Neural progenitor cell (in vitro differentiated cells): ENCODE measurements at places on chromosomes 1 and 21.
A peak's percentile ranks its signal among the peaks of the same experiment; 100 is the strongest.

DNA sequence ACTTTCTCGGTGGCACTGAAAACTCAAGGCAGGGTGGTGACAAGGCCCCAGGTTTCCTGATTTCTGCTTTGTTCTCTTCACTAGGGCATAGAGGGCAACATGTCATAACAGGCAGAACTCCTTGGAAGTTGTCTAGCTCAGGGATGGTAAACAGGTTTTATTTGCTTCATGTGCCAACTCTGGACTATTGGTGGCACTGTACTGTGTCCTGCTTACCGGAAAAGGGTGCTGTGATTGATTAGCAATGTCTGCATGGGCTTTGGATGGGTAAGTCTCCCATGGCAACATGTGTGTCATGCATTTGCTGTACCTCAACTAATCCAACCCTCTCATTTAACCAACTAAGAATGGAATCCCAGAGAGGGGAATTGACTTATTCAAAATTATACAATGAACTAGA lies 70.7 kb upstream of the USP24 start:
- DNase-seq = no peak

- no peak for DNase-seq
Measured at GRCh38 chr21:26144031-26144430, 26.5 kb downstream of the APP start.

DNA sequence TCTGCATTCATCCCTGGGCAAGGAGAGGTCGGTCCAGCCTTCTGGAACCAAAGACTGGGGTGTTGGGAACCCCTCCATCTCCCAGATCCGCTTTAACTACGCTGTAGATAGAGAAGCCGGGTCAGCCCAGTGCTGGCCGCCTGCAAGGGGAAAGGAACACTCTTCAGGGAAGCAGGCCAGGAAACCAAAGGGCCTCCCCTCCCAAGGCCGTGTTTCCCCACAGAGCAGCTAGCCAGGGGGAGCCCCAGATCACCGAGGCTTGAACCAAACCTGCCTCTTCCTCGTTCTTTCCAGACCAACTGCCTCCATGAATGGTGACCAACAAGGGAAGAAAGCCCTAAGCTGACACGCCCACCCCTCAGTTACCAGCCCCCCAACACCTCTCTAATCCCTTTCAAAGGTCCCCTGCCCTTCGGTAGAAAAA lies 1.2 kb upstream of the CHD5 start:
- DNase-seq = peak; percentile 41

DNA sequence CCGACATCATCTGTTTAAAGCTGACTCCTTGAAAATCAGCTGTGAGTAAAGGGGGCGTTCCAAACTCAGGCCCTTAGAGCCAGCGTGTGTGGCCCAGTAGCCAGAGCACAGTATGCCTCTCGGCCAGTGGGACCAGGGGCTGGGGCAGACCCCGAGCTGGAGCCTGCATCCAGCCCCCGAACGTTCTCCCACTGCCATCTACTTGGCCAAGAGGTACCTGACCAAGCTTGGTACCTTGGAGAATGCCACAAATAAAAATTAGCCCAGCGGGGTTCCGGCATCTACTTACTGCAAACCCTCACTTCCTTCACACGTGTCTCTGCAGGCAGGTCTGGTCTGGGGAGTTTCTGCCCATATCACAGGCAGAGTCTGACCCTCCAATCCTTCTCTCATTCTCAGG lies 56.7 kb upstream of the COL6A2 start:
- no peak for DNase-seq

DNA sequence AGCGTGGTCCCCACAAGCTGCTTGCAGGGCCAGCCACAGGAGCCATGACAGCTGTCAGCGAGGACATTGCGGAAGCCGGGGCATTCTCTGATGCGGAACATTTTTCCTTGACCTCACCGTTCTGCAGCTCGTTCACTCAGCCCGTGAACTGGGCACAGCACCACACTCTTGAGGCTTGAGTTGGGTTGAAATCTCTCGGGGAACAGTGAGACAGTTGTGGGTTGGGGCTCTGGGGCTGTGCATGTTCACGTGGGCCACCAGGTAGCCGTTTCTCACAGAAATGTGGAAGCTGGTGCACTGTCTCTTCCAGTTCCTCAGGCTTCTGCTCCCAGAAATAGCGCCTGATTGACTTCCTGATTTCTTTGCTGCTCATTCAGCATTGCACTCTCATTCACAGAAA lies 69.8 kb downstream of the SPSB1 start:
- DNase-seq = no peak

GRCh38 chr21:38702196-38702595 lies 103.5 kb upstream of the ETS2 start:
- DNase-seq = no peak

DNA sequence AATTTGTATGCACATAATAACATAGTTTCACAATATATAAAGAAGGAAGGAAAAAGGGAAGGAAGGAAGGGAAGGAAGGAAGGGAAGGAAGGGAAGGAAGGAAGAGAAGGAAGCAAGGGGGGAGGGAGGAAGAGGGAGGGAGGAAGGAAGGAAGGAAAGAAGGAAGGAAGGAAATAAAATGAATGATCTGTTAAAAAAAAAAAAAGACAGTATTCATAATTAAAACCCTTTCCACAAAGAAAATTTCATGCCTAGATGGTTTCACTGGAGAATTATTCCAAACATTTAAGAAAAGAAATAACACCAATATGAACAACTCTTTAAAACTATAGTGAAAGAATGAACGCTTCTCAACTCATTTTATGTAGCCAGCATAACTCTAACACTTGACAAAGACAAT lies 44.8 kb downstream of the CDKN2C start:
- DNase-seq = no peak

DNA sequence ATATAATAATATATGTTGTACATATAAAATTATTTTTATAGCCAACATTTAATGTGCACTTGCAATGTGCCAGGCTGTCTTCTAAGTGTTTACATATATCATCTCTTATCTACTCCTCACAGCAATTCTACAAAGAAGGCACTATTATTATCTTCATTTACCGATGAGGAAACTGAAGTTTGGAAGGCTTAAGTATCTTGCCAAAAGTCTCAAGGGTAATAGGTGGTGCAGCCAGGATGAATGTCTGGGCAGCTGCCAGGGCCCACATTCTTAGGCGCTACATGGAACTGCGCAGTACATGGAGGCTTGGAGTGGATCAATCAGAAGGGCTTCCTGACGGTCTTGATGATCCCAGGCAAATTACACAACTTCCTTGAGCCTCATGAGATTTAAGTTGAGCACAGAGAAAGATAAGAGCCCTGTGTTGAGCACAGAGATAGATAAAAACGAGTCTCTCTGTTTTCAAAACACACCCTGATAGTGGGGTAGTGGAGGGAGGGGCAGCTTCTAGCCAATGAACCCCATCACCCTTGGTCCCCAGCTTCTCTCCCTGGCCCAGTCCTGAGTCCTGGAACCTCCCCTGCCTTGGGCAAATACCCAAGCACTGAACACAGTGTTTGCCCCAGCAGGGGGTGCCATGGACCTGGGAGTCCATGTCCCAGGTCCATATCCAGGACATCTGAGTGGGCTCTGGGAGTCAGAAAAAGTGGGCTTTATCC lies 9.2 kb downstream of the POU3F1 start:
- DNase-seq = no peak

GRCh38 chr1:44424747-44425146 lies 19.7 kb downstream of the RNF220 start:
- no peak for DNase-seq

GRCh38 chr21:32364796-32365195 lies 28.0 kb downstream of the URB1 start:
- peak; percentile 48 for DNase-seq

- DNase-seq = no peak
Measured at GRCh38 chr1:226764533-226764932, 25.5 kb upstream of the ITPKB start.

GRCh38 chr1:46489638-46490405 lies at the start of gene DMBX1:
TSS of gene DMBX1 (plus strand) at chr1:46489836. CDS start at chr1:46507011, 17,175 bp downstream.
- peak; percentile 91 for DNase-seq

DNA sequence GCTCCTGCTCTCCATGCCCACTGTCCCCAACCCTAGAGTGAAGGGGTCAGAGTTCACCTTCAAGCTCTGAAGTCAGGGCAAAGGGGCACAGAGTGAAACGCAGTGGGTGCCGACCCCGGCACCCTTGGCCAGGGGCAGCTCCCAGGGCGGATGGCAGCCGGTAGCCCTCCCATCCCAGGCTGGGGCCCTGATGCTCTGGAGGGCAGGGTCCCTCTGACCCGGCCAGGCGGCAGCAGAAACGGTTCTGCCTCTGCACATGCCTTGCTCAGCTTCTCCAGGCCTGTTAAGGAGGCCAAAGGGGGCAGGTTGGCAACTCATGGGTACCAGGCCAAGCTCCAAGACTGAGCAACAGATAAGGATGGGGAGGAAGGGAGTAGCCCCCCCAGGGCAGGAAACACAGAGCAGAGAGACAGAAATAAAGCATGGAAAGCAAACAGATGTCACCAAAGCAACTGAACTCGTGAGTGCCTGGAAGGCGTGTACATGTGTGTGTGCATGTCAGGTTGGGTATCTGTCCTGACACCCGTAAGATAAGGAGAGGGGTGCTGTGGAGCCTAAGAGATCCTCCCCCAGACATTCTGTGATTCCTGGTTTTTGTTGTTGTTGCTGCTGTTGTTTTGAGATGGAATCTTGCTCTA lies 112.3 kb upstream of the IFFO2 start:
- DNase-seq = no peak

DNA sequence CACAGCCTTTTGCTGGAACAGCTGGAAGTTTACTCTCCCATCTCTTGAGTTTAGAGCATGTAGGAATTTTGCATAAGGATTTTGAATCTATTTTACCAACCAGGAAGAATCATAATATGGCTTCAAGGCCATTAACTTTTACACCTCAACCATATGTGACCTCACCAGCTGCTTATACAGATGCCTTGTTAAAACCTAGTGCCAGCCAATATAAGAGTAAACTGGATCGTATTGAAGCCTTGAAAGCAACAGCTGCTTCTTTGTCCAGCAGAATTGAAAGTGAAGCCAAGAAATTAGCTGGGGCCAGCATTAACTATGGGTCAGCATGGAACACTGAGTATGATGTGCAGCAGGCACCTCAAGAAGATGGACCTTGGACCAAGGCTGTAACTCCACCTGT lies 65.4 kb downstream of the CEP350 start:
- DNase-seq = no peak

- DNase-seq = no peak
Measured at GRCh38 chr21:17819877-17820229, 697 bp upstream of the C21orf91 start.

- DNase-seq = no peak
Measured at GRCh38 chr1:183896466-183897048, 91.6 kb downstream of the RGL1 start.

GRCh38 chr1:8204826-8205225 lies 113.1 kb upstream of the SLC45A1 start:
- no peak for DNase-seq

- DNase-seq = no peak
Measured at GRCh38 chr1:224696891-224697765, 81.0 kb downstream of the CNIH3 start.

DNA sequence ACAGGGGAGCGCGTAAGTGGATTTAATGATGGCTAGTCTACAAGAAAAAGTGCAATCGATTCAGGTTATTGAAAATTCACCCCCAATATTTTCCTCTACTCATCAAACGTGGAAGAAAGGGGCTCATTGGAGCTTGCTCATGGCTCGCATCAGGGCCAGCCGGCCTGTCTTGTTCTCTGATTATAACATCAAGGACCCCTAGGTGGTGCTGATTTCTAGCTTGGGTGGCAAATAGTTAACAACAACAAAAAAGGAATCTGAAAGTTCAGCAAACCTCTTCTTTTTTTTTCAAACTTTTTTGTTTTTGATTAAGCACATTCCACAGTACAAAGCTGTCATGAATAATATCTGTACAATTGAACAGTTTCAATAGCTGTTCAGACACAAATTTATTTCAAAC lies 35.8 kb upstream of the SOD1 start:
- DNase-seq = peak; percentile 50

GRCh38 chr21:45737485-45738166 lies 94.1 kb downstream of the PCBP3 start:
- DNase-seq = no peak

DNA sequence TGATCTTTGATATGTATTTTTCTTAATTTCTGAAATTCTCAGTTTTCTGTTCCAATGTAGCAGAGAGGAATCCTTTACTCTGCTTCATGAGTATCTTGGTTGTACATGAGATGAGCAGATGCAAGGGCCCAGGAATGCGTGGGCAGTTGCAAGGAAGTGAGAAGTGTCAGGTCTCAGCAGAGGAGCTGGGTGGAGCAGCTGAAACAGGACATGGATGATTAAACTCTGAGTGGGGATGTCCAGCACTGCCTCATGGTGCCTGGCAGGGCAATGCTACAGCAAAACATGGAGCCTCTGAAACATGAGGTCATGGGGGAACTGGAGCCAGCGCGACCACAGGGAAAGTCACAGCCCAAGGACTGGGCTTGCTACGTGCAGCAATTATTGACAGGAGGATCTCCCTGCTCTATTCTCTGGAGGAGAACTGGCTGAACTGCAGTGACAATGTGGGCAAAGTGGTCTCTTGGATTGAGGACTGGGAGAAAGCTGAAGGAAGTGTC lies 48.4 kb downstream of the COLGALT2 start:
- DNase-seq = no peak

- no peak for DNase-seq
Measured at GRCh38 chr1:84855168-84855567, 37.8 kb downstream of the LPAR3 start.

DNA sequence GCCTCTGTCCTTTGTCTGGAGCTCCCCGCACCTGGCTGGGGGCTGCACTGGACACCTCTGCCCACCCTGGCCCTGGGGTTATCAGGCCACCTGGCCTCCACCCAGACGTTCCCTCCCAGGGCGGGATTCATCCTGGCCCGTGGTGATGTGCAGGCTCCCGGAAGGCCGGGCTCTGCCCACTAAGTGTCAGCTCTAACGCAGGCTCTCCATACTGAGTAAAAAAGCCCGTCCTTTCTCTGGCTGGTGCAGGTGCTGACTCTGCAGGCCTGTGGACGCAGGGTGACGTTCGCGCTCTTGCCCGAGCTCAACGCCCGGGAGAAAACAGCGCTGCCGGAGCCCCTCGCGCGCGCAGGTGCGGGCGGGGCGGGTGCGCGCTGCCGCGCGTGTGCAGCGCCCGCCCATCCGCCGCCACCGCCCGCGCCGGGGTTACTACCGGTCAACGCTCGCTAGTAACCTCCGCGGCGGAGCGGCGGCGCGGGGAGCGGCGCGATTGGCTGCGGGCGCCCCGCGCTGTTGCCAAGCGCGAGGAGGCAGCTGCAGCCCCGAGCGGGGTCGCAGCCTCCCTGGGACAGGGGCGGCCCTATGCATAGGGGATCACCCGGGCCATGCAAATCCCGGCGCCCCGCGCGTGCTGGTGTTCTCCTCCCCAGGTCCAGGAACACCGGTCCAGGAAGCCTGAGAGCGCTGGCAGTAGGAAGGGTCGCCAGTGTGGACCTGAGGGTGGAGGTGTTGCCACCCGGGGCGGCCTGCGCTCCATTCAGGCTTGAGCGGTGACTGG lies 15.7 kb downstream of the ABCG1 start:
- DNase-seq = peak; percentile 95

DNA sequence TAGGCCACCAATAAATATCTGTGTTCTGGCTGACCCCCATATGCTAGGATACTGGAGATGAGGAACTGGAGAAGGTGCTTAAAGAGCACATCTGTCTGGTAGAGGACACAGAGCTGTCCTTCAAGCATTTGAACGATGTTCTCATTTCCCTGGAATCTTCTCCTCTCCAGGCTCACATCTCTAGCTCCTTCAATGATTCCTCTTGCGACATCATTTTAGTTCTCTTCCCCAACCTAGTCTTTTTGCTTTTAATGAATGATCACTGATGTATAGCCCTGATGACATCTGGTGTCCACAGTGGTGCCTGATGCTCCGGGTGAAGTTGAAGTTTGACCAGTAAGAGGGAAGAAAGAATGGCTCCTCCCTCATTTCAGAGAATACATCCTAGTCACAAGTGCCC lies 80.8 kb upstream of the UBE2U start:
- no peak for DNase-seq
